Stimulated activated CD4-positive, alpha-beta T cell treated with anti-CD3 and anti-CD28 coated beads, TNF-alpha, amount 100 ng/mL, for 1 hour (primary cell): ENCODE measurements at places on chromosomes 16 and 17.

DNA sequence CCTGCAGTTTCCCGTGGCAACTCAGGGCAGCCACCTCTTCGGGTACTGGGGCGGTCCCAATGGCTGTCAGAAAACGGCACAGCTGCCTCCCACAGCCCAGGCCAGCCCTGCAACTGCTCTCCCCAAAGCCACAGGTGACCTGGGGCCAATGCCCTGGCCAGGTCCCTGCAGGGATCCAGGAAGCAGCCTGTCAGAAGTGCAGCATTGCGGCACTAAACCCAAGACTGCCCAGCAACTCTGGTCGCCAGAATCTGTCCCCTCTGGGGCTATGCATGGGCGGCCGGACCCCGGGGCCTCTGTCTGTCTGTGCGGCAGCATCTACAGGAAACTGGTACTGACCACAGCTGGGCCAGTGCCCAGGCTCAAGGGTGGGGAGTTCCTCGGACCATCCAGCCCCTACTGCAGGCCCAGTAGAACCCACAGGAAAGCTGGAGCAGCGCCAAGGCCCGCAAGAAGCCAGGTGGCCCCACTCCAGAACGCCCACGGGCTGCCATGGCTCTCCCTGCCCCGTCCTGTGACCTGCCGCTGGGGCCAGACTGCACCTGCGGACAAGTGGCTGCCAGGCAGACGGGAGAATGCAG lies 5.5 kb downstream of the CYBC1 start:
- DNase-seq, result no peak

DNA sequence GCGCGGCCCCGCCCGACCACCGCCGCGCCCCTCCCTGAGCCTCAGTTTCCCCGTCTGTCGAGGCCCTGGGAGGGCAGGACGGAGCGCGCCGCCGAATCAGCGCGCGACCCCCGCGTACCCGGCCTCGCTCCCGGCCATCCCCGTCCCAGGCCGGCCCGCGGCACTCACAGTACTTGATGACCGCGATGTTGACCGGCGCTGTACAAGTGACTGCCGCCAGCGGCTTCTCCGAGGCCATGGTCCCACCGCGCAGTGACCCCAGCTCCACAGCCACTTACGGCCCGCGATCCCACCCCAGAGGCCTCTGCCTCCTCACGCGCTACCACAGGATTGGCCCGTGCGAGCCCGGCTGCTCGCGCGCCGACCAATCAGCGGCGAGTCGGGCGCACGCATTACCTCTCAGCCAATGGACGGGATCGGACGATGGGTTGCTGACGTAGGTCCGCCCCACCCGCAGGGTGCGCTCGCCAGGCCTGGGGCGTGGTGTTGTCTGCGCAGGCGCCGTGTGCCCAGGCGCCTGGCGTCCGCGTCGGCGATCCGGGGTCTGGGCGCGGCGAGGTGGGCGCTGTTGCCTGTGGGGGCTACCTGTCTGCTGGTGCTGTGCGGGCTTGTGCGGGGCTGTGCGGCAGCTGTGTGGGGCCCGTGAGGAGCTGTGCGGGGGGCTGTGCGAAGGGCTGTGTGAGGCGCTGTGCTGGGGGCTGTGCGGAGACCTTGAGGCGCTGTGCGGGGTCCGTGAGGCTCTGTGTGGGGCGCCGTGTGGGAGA lies at the start of gene MVD:
Gene MVD (minus strand): TSS at position 249 of the 764 bp plus-strand sequence. CDS start 11 bp downstream, at position 238.
- peak; percentile 90 for DNase-seq

DNA sequence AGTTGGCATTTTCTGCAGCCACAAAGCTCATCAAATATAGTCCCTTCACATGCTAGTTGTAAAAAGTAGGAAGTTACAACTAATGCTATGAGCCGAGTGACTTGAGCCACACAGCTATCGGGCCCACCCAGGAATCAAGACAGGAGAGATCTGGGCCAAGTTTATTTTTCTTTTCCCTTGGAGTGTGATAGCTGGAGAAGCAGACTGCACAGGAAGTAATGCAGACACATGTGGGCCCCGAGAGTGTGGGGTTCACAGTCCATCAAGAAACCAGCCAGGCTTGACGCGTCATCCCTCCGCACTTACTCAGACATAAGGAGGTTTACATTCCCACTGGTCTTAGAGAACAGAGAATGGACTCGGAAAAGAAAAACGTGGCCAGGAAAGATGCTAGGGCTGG lies 403.1 kb upstream of the CDH11 start:
- DNase-seq, result no peak

DNA sequence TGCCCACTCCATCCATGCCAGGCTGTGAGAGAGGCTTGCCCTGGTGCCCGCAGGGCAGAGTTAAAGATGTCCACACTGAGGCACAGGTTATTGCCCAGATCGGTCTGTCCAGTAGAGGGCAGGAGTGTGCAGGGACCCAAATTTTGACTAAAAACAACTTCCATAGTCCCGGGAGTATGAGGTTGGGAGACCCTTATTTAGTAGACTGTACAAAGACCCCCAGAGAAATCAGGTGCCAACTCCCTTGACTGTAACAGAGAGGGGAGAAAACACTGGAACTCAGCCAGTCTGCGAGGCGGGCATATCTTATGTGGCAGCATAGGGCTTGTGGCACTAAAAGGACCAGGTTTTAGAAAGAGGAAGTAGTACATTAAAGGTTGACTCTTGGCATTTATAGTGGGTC lies 43.4 kb downstream of the HNF1B start:
- peak; percentile 1 for DNase-seq

DNA sequence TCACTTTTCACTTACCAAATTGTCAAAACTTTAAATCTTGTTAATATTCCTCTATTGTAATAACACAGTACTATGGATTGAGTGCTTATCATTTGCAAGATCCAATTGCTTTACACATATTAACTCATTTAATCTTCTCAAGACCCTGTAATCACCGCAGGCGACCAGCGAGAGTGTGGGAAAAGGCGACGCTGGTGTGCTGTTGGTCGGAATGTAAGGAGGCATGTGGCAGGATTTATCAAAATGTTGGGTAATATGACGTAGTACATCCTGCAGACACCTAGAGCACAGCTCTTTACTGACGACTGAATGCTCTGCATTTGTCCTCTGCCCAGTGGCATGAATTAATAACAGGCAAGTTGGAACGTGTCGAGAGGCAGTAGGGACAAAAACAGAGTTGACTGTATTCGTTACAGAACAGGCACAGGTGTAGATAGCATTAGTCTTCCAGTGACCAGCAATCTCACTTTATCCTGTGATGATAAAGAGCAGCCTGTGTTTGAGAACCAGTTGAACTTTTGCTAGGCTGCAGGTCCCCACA lies 80.3 kb downstream of the TNRC6C start:
- DNase-seq, result no peak

GRCh38 chr16:65318590-65319257 lies 196.9 kb upstream of the CDH11 start:
- no peak for DNase-seq

- no peak for DNase-seq
Measured at GRCh38 chr17:75260641-75261335, 618 bp downstream of the GGA3 start.

DNA sequence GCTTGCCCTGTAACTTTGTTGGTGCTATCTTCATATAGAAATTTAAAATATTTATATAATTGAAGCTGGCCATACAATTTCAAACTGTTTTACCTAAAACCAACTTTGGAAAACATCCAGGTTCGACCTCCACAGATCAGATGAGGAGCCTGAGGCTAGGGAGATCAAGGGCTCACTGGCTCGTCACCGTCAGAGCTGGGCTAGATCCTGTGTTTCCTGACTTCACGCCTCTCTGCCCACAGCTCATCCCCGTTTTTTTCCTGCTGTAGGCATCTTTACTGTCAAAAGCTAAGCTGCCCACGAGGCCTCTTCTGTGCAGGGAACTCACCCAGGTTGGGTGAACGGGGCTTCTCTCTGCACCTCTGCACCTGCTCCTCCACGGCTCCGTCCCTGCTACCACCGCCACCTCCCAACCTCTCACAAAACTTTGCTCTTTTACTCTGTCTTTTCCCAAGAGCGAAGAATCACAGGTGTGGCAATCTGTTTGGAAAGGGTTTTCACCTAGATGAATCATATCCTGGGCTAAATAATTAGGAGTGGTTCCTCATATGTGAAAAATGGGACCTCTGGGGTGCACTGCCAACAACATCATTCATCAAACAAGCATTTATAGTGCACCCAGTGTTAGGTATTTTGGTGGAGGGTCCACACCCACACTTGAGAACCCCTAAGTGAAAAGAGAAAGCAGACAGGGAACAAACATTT lies 24.8 kb upstream of the KDM6B start:
- no peak for DNase-seq

- no peak for DNase-seq
Measured at GRCh38 chr17:14838567-14838966, 426.6 kb downstream of the PMP22 start.

GRCh38 chr16:21150375-21151001 lies at the start of gene DNAH3:
TSS of gene DNAH3 (minus strand) at chr16:21150846. CDS start at chr16:21150319, 527 bp downstream.
- no peak for DNase-seq

GRCh38 chr17:74354123-74354522 lies 7.5 kb downstream of the BTBD17 start:
- no peak for DNase-seq

DNA sequence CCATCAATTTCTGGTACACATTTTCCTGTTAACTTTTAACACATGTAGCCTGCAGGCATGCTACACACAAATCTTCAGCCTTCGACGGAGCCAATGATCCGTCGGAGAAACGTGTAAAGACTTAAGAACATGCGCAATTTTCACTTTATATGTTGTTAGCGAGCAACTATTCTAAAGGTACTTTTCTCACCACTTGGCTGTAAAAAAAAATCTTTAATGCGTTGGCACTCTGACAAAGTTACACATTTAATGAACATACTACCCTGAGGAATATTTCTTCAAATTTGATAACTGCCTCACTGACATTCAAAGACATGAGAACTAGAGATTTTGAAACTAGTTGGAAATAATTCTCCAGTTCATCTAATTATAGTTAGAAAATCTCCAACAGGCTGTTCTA lies 507.5 kb upstream of the SALL1 start:
- no peak for DNase-seq

GRCh38 chr16:81495321-81496234 lies 51.0 kb downstream of the CMIP start:
- DNase-seq, result no peak

GRCh38 chr17:12257176-12257575 lies 236.5 kb downstream of the MAP2K4 start:
- no peak for DNase-seq

DNA sequence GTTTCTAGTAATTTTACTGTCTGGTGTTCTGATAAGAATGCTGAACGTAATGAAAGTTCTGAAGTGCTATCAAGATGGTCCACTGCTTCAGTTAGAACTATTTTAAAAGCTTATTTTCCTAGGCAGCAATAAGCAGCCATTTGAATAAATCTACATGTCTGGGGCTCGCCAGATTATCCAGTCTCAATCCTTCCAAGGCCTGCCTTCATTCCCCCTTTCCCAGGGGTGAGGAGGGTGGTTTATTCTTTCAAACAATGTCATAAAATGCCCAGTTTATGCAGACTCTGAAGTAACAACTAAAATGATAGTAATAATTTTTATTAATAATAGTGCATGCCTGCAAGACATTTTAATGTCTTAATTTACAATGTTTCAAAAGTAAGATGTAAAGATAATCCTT lies 2.4 kb downstream of the CDH11 start:
- no peak for DNase-seq

GRCh38 chr17:7857713-7858521 lies at the start of gene CYB5D1:
TSS of gene CYB5D1 (plus strand) at chr17:7858003. CDS start at chr17:7858135, 132 bp downstream.
- DNase-seq, result peak; percentile 80

DNA sequence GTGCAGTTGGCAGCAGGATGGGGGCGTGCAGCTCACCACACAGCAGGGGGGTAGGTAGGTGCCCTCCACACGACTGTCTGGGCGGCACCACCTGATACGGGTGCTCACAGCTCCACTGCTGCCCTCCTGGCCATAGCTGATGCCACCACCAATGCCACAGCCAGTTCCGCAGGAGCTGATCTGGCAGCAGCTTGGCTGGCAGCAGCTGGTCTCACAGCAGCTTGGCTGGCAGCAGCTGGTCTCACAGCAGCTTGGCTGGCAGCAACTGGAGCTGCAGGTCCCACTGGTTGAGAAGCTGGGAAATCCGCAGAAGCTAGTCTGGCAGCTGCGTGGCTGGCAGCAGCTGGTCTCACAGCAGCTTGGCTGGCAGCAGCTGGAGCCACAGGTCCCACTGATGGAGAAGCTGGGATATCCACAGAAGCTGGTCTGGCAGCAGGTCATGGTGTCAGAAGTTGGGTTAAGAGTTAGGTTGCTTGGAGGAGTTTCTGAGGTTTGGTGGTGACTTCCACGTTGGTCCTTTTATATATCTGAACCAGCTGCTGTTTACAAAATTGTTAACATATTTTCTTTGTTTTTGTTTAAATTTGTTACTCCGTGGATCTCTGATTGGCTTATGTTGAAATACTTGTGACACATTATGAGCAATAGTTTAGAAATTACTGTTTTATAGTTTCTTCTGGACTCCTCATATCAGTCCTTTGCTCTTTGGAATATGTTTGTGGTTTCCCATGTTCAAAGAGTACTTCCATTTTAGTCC lies at the start of gene KRTAP1-5:
Gene KRTAP1-5 (minus strand): TSS at position 494 of the 757 bp plus-strand sequence. CDS start 53 bp downstream, at position 441.
- no peak for DNase-seq

GRCh38 chr17:42651392-42651791 lies 7.7 kb upstream of the TUBG2 start:
- DNase-seq, result no peak

GRCh38 chr16:11094075-11094856 lies 149.9 kb downstream of the CLEC16A start:
- no peak for DNase-seq

- DNase-seq, result no peak
Measured at GRCh38 chr16:68420366-68420942, 27.9 kb downstream of the SMPD3 start.

GRCh38 chr17:76920364-76921139 lies 52.3 kb downstream of the MGAT5B start:
- DNase-seq, result no peak

- no peak for DNase-seq
Measured at GRCh38 chr17:30158896-30159625, 42.4 kb downstream of the NSRP1 start.

DNA sequence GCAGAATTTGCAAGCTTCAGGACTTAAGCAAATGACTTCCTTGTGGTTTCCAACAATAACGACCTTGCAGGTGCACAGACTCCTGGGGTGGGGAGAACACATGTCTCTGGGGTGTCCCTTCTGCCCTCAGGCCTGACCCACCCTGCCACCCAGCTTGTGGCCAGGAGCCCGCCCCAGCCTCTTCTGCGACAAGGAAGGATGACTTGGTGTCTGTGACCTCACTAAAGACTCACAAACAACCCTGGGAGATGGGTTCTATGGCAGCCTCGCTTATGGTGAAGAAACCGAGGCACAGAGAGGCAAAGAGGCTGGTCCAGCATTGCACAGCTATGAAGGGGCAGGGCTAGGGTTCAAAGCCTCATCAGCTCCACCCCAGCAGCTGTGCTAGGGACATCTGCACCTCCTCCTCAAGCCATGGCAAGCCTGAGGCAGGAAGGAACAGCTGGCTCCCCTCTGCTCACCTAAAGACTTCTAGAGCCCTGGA lies 2.6 kb downstream of the ATP2A3 start:
- no peak for DNase-seq
